Fibroblast of villous mesenchyme (primary cell): ENCODE measurements at places on chromosomes 2 and 18. TPM values are rescaled to one million over a fixed set of nuclear protein-coding genes. Genes with fewer than 3 reads are reported as not detected.

GRCh38 chr2:88350331-88351248 lies 101.9 kb downstream of the FOXI3 start:
- DNase-seq: peak; percentile 34

DNA sequence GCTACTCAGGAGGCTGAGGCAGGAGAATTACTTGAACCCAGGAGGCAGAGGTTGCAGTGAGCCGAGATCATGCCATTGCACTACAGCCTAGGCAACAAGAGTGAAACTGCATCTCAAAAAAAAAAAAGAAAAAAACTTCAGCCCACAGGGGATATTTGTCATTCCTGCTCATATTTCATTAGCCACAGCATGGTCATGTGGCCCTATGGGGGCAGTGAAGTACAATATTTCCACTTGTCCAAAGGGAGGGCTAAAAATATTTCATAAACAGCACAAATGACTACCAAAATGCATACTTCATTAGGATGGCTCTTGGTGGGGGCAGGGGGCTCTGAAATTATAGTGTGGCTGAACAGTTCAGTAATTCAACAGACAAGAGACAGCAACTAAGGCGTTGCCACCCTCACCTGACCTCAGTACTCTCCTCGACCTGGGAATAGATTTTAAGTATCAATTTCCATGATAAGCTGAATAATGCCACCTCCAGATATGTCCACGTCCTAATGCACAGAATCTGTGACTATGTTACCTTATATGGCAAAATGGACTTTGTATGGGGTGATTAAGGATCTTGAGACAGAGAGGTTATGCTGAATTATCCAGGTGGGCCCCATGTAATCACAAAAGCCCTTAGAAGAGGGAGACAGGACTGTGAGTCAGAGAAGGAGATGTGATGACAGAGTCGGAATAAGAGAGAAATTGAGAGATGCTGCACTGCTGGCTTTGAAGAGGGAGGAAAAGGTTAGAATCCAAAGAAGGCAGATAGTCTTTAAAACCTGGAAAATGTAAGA lies 158.2 kb upstream of the CRIM1 start:
- DNase-seq: no peak

DNA sequence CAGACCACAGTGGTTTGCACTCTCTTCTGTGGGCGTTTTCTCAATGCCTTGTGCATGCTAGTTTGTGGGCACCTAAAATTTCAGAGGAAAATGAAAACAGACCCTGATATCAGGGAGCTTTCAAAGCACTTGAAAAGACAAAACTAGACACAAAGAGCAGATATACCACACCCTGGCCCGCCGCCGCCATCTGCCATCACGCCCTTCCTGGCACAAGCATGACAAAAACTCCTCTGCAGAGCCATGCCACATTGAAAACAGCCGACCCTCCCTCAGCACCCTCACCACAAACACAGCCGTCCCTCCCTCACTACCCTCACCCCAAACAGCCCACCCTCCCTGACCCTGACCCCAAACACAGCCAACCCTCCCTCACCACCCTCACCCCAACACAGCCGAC lies 84.8 kb upstream of the RAB6C start:
- DNase-seq: no peak

DNA sequence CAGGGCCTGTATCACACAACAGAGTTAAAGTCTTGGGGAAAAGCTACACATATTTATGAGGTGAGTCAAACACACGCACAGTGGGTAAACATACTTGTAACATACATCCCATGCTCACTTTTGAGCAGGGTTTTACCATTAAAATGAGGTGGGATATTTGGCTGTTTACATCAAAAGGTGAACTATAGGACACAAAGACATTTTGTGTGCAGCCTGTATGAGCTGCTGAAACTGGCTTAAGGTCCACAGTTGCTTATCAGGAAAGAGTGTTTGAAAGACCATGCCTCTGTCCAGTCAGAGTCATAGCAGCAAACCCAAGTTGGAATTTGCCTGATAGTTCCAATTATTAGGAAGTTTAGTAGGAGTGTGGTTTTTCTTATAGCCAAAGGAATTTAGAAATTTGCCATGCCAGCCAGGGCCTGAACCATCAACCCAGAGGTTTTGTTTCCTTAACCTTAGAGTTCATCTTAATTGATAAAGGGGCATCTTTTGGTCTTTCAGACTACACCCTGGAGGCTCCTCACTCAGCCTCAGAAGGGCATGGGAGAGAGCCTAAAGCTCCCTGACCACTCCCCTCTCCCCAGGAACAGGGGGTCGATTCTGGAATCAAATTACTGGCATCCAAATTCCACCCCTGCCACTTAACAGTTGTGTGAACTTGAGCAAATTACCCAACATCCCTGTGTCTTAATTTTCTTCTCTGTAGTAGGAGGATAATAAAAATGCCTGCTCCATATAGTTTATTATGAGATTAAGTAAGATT lies 29.9 kb upstream of the L3MBTL4 start:
- DNase-seq: no peak

GRCh38 chr2:16321872-16322271 lies 343.8 kb downstream of the CYRIA start:
- DNase-seq: no peak

DNA sequence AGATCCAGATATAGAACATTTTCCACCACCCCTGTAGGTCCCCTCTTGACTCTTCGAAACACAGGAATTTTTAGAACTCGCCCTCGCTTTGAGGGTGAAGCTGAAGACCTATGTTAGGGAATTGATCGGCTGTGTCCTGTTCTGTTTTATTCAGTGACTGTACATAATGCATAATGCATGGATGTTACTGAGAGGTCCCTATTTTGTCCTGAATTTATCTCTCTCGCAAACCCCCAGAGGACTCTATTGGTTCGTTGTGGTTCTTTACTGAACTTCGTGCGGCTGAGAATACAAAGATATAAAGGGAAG lies 431 bp upstream of the EIF5B start:
- DNase-seq: no peak

GRCh38 chr2:63000801-63001200 lies 49.8 kb upstream of the OTX1 start:
- DNase-seq: peak; percentile 64

DNA sequence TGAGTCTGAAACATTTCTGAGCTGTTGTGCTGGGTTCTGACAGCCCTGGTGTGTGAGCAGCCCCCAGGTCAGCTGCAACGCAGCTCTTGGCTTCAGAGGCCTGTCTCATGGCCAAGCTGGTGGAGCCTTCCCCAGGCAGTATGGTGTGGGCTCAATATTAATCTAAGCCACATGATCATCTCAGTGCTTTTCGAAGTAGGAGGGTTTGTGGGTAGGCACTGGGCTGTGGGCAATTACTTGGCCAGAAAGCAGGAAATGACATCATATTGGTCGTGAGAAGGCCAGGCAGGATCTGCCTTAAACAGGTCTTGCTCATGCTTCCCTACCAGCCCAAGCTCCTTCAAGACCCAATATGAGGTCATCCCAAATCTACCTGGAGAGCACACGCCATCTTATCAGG lies 26.9 kb downstream of the LOXHD1 start:
- no peak for DNase-seq

DNA sequence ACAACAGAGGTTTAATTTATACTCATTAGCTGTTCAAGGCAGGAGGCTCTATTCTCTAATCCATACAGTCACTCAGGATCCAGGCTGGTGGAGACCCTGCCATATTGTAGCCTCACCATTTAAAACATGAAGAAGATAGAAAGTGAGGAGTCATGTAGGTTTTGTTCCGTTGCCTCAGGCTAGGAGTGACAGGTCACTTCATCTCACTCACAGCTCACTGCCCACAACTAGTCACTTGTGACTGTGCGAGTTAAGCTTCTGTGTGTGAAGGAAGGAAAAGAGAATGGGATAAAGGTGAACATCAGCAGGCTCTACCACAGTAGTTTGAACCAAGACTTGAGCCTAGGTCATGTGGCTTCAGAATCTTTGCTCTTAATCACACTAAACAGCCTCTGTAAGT lies 9.0 kb upstream of the IGFBP2 start:
- DNase-seq: no peak

GRCh38 chr18:8661754-8662559 lies 43.4 kb upstream of the MTCL1 start:
- DNase-seq: peak; percentile 28

GRCh38 chr2:135662088-135662487 lies 79.6 kb upstream of the UBXN4 start:
- DNase-seq: peak; percentile 53

DNA sequence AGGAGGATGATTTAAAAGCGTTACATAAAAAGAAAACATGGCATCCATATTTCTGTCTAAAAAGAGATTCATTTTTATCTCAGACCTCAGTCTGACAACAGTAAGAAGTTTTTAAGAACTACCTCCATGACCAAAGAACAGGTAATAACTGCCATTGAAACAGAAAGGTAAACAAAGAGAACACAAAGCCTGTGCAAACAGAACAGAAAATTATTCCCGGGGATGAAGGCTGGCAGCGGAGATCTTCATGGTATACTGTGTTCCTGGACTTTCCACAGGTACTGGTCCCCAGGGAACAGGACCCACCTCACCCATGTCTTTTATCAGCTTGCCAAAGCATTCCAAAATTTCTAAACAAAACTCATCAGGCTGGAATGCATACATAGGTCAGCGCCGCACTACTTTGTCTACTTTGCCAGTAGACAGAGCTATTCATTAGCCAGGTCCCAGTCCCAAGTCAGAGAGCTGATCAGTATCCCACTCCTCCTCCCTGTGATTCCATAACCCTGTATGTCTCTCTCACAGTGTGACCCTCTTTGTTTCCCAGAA lies 277.3 kb downstream of the MBD2 start:
- DNase-seq: no peak

DNA sequence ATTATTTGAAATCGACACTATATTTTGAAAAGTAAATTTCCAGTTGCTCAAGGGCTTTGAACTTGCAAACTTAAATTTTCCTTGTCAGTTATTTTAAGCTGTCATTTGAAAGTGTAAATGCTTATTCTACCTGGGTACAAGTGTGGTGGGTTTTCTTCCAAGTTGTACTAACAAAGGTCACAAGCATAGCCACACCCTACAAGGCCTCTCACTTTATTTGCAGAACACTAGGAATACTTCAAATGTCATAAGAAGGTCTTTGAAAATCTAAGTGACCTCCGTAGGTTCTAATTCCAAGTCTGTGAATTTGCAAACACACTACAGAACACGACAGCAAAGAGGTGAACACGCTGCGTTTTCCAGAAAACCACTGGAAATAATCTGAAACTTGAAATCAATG lies 9.3 kb upstream of the RMDN2 start:
- no peak for DNase-seq

GRCh38 chr2:121231385-121232000 lies 53.5 kb downstream of the TFCP2L1 start:
- DNase-seq: no peak

- no peak for DNase-seq
Observed at GRCh38 chr18:45876161-45876560, 50.7 kb downstream of the SIGLEC15 start.

SERPINB3 gene
- not detected in 2 replicates for total RNA-seq

ARHGAP15 gene
- total RNA-seq: 0.43 TPM in 1 of 2 replicates, not detected in the other

PAIP2B gene
- total RNA-seq: under 0.01 and 0.43 TPM in 2 replicates

STPG4 gene
- total RNA-seq: 0.64 and 2.2 TPM in 2 replicates

KYNU gene
- 0.43 and 0.64 TPM in 2 replicates for total RNA-seq

ST8SIA5 gene
- under 0.01 TPM in 1 of 2 replicates, not detected in the other for total RNA-seq
